ENCODE measurements at places on chromosomes 6 and 20.

GRCh38 chr6:100088009-100088408 is 94.0 kb upstream of the MCHR2 start:
- DNase-seq, result no peak

GRCh38 chr20:8654486-8654885 is 414.4 kb upstream of the PLCB4 start:
- DNase-seq, result no peak

DNA sequence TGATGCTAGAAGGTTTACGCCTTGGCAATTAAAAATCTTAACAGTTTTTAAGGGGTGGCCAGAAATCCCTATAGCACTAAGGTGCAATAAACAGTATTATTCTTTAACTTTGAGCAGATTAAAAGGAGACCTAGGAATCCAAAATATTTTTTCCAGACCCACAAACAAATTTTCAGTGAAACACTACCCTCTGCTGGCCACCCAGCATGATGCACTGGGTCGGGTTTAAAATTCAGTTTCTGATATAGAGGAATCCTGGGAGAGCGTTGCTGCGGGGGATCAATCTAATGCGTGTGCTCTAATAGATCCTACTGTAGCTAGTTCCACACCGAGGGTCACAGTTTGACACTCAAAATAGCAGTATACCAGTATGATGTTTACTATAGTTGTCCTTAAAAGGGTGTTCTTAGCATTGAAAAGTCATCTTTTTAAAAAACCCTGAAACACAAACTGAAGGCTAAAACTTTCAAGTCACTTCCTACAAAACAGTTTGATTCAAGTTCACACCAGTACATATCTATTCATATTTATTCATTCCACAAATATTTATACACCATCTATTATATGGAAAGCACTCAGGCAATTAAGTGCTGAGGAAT is 10.2 kb downstream of the UBE3D start:
- no peak for DNase-seq

DNA sequence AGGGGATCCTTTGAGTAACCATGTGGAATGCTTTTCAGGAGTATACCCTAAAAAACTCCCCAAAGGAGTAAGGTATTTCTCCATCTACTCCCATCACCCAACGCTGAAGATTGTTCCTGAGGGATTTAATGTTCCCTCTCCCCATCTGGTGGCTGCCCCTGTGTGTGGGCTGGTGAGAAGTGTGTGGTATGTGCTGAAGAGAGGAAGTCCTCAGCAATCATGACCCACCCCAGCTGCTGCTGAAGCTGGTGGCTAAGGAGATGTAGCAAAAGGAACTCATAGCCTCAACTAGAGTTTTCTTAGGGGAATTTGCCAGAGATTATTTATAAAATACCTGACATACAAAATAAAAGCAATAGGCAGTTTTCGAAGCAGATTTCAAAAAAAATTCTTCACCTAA is 114.3 kb upstream of the JAG1 start:
- DNase-seq, result no peak

- DNase-seq, result no peak
Observed at GRCh38 chr6:47524136-47524845, 46.7 kb downstream of the CD2AP start.

DNA sequence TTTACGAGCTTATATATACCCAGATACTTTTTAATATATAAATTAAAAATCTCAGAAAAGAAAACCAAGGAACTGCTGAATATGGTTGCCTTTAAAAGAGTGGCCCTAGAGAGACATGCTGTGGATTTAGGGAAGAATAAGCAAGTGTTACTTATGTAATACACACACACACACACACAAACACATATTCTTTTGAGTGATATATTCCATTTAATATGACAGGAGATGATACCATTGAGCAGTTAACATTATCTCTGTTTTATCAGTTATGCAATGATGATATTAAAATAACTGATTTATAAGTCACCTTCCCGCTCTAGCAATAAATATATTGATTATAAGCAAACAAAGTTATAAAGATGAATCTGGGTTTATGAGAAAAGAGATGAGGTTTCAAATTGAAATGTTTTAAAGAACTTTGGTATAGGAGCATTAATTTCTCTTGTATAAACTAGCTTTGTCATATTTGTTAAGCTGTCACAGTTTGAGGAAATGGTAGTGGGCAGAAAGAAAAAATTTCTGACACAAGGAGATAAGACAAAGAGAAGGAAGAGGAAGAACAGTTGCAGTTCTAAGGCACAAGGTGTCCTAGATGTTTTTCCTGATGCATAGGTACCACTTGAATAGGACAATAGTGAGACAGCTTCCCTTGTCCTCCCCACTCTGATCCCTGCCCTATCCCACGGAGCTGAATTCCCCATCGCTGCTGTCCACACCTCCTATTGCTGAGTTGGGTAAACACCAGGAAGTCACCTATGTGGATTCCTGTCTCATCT is 26.4 kb downstream of the GPX5 start:
- no peak for DNase-seq

GRCh38 chr20:14220986-14221385 is 116.4 kb downstream of the FLRT3 start:
- DNase-seq, result no peak

GRCh38 chr6:132675002-132675401 is 16.0 kb upstream of the TAAR1 start:
- no peak for DNase-seq

GRCh38 chr6:30759575-30760239 is 15.4 kb upstream of the IER3 start:
- DNase-seq, result no peak

DNA sequence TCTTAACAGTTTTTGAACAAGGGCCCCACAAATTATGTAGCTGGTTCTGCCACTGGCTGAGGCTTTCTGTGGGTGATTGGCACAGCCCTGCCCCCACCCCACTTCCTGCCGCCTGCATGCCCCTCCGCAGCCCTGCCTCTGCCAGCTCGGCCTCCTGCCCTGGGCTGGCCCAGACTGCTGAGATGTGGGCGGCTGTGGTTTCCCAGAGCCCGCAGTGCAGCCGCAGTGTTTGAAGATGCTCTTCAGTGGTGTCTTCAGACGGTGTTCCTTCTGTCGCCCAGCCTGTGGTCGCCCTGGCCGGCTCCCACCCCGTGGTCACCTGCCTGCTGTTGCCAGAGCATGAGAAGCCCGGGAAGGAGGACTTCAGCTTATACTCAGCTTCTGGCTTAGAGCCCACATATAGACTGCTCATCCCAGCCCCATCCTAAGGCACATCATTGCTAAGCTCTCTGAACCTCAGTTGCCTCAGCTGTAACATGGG is 154.3 kb downstream of the VEGFA start:
- DNase-seq, result peak; percentile 53

DNA sequence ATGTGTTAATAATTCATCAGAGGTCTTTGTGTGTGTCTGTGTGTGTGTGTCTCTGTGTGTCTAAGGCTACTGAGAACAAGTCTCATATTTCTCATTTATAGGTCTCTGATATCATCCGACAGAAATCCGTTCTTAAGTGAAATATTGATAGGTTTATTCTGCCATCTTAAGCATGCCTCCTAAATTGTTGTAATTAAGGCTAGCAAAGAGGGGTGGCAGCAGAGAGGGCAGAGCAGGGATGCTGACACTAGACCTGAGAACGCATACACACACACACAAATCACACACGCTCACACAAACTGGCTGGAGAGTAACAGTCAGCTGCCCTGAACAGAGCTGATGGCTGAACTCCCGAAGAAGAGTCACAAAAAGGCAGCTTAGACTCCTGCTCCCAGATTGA is 84.9 kb upstream of the LRFN2 start:
- DNase-seq, result no peak

- DNase-seq, result no peak
Observed at GRCh38 chr6:151630387-151630786, 136.6 kb downstream of the CCDC170 start.

DNA sequence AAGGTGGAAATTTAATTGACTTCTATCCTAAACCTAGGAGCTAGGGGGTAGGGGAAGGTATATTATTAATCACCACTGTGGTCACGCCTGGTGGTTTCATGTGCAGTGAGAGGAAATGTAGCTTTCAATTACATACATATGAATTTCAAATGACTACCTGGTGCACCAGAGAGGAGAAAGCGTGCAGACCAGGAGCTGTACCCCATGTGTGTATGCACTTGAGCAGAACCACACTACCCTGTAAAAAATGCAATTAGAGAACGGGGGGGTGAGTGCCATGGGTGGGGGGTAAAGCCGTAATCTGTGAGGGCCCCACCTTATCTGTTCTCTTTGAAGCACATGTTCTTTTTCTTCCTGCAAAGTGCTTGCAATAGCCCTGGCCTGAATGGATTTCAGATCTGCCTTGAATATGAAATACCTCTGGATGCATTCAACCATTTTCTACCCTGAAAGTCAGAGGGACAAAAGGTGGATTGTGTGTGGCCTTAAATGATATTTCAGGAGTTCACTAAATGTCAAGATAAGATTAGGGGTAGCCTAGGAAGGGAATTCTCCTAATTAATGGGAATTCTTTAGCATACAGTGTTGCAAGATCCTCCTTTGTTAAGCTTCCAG is 30.9 kb upstream of the EDN3 start:
- no peak for DNase-seq

DNA sequence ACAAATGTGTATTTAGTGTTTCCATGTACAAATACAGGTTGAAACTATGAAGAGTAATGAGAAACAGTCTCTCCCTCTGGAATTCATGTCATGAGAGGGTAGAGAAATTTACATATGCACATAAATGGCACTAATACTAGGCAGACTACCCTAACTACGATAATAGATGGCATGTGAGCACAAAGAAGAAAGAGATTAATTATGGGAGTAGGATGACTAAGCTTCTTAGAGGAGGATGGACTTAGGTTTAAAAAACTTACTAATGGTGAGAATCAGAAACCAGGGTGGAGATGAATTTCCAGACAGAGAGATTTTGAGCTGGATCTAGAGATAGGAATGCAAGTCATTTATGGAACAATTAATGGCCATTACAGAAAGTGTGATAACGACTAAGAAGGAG is 225.3 kb upstream of the HTR1E start:
- no peak for DNase-seq

DNA sequence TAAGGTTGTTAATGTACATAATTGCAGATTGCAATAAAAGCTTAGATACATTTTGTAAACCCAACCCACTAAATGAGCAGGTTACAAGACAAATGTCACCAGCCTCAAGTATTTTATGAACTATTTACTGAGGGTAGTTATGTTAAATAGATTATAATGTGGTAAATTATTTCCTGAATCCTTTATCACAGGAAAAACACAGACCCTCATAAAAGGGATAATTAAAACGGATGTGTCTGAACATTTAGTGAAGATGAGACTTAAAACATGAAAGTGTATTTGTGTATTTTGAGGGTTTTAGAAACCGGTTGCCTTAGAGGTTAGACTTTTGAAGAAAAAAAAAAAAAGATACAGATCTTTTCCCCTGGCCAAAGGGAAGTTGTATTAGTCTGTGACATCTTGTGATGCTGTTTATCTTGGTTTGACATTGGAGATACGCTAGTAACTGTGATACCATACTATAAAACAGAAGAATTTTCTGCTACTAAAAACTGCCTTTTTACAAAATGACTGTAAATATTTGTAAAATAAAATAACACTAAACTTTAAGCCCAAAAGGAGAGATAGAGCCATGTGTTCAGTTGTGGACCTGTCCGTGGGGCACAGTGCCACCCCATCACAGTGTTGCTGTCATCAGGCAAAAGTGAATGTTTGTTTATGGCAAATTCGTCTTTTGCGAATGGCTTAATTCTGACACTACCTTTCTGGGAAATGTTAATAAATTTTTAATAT is 9.7 kb downstream of the DYNLT1 start:
- DNase-seq, result no peak

DNA sequence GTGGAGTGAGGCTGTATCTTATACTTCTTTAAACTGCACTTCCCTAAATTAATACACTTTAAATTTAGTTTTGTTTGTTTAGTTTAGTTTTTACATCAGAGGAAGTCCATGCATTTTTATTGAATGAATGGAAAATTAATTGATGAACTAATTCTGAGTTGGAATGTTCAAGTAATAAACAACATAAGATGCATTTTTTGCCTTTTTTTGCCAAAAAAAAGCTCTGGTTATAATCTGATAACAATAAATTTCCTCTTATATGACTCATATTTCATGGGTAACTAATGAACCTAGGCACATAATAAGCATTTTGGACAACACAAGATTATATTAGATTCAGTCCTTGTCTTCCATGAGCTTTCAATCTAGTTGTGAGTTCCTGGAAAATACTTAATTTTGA is 323.1 kb downstream of the CENPW start:
- DNase-seq, result no peak

- DNase-seq, result no peak
Observed at GRCh38 chr6:26571592-26572296, 25.0 kb upstream of the ABT1 start.

GRCh38 chr6:27544612-27545260 is 71.8 kb upstream of the ZNF184 start:
- DNase-seq, result no peak

DNA sequence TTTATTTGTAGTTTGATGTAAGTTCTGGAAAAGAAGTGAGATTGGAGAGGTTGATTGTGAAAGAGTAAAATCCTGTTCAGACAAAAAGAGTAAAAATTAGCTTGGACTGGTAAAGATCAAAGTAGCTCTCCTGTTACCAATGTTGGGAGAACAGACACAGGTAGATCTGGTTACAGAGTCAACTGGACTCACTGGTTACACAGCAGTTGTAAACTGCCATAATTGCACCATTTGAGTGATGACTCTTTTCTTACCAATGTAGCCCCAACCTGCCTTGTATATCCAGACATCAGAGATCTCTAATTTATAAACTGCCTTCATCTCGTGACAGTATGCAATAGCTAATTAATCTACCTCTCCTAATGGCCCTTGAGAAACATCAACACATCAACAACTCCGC is 165.6 kb upstream of the PRSS16 start:
- DNase-seq, result no peak

- no peak for DNase-seq
Observed at GRCh38 chr20:13098720-13099355, 90.1 kb downstream of the SPTLC3 start.

- DNase-seq, result no peak
Observed at GRCh38 chr20:46681032-46681854, 8.0 kb downstream of the TP53RK start.

- no peak for DNase-seq
Observed at GRCh38 chr6:125918230-125918629, 38.3 kb upstream of the HINT3 start.

- DNase-seq, result no peak
Observed at GRCh38 chr20:52828199-52828598, 144.0 kb upstream of the TSHZ2 start.

- no peak for DNase-seq
Observed at GRCh38 chr20:11457488-11457887, 460.2 kb upstream of the BTBD3 start.

- no peak for DNase-seq
Observed at GRCh38 chr20:19975901-19976300, 41.3 kb upstream of the NAA20 start.

DNA sequence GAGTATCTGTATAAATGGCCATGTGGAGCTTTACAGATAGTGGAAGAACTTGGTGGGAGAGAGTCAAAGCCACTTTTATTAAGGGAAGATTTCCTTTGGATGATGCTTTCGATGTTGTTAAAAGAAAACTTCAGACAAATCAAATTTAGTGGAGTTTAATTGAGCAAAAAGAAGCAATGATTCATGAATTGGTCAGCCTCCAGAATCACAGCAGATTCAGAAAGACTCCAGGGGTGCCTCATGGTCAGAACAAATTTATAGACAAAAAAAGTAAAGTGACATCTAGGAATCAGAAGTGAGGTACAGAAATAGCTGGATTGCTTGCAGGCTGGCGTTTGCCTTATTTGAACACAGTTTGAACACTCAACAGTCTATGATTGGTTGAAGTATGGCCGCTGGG is 5.3 kb upstream of the CGA start:
- no peak for DNase-seq
